Mammary epithelial cell (primary cell): ENCODE measurements at places on chromosomes 11 and 22.

- no peak for DNase-seq
Measured at GRCh38 chr11:79672786-79673185, 232.0 kb upstream of the TENM4 start.

- DNase-seq: peak; percentile 40
Measured at GRCh38 chr11:95536047-95536690, 253.4 kb downstream of the FAM76B start.

GRCh38 chr11:64858467-64859263 lies 14.2 kb upstream of the CDC42BPG start:
- no peak for DNase-seq

- DNase-seq: no peak
Measured at GRCh38 chr22:39833610-39834009, 60.0 kb downstream of the ENTHD1 start.

DNA sequence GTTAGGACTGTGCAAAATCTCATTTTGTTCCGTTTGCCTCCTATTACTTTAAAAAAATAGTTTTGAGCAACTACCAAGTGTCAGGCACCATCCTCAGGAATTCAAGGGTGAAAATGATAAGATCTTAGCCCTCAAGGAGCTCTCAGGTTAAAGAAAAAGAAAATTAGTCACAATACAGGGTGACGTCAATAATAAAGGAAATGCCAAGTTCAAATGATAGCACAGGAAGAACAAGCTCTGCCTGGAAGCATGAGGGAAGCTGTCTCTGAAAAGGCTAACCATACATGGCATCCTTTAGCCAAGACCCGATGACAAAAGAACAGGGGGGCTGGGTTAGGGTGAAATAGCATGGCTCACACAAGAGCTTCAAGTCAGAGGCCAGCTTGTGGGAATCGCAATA lies 11.1 kb upstream of the MPZL2 start:
- DNase-seq: peak; percentile 90

DNA sequence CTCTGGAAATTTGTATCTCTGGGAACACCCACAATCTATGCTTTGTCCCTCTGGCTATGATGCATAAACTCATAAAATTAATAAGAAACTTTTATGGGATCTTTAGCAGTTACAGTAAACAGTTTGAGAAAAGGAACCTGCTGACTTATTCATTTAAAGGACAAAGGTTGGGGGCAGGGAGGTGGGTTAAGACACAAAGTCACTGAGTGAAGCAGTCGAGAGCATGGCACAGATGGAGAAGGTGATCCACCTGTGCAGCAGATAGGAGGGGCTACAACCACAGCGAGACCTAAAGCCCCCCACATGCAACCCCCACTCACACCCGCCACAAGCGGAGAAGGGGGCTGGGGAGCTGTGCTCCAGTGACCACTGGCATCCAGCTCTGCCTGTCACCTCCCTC lies 45.0 kb downstream of the SMCO4 start:
- no peak for DNase-seq

GRCh38 chr11:20452585-20452984 lies 65.1 kb downstream of the PRMT3 start:
- no peak for DNase-seq

DNA sequence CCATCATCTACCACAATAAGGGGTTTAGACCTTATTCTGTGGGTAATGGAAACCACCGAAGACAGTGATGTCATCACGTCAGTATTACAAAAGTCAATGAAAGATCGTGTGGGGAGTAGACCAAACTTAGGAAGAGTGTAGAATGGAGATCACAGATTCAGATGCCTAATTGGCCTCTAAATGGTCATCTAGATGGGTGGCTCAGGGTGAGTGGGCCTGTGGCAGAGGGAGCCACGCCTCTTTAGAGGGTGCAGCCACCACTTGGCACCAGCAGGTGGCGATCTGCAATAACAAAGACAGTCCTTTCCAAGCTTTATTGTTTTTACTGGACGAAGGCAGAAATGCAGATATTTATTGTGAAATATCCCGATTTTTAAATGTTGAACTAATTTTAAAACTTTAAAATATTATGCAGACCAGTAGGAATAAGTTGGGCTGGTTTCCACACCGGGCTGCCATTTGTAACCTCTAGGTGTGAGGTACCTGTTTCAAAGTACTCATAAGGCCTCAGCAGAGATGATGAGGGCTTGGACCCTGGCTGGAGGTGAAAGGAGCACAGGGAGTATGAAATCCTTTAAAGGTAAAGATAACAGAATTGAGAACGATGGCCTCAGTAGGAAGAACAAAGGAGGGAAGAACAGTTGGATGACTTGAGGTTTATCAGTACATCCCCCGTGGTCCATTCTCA lies 222.0 kb downstream of the DBX1 start:
- DNase-seq: peak; percentile 46

- DNase-seq: peak; percentile 92
Measured at GRCh38 chr11:34243600-34244464, 114.0 kb downstream of the ABTB2 start.

DNA sequence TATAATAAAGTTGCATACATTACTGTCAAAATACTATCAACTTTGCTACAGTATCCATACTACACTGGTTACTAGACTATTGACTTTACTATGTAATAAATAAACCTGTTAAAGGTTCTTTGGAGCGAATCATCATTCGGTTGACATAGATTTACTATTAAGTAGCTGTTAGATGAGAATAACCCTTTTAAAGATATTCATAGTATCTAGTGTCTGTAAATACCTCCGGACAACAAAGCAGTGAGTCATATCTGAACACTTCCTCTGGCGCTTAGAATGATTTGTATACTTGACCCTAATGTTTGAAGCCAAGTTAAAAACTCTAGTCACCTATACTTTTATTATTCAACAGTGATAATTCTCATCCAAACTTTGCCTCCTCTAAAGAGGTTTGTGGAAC lies 84.7 kb downstream of the MSANTD4 start:
- DNase-seq: peak; percentile 42

DNA sequence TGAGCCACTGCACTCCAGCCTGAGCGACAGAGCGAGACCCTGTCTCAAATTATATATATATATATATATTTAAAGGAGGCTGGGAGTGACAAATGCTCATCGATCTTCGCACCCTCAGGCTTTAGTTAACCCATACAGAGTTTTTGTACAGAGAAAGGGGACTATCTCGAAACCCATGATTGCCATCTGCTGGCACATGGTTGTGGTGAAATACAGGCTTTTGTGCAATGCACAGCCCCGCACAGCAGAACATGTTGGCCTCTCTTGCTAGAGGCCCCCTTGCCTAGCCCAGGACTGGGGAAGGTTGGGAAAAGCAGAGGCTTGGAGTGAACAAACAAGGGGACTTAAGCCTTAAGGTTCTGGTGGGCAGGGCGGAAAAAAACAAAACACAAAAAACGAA lies 3.6 kb downstream of the MYBPC3 start:
- DNase-seq: no peak

DNA sequence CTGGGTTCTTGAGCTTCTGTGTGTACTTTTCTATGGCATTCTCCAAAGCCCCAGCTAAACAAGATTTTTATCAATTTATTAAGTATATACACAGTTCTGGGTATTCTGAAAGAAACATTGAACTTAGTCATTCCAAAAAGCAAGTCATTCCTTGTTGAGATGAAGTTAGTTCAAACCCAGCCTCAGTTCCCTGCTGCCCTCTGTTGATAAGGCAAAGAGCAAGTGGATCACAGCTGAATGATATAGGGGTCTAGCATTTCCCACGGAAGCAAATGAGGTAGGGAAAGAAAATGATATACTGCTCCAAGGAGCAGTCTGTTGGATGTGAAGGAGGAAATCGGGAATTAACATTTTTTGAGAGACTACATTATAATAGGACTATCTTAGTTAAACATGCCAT lies 841.8 kb upstream of the TENM4 start:
- DNase-seq: no peak

DNA sequence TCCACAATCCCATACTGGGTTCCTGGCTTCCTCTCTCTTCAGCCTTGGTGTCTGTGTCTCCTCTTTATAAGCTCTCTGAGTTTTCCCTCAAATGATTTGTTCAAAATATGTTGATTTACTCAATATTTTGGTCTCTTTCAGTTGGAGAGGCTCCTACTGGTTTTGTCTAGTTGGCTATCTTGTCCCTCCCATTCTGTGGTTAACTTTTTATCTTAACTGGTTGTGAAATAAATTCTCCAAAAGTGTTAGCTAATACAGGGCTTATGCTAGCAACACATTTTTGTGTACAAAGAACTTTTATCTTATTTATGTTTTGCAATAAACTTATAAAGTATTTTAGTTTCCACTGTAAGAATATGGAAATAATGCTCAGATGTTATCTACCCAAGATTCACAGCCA lies 200.9 kb downstream of the AASDHPPT start:
- DNase-seq: no peak

GRCh38 chr11:2319791-2320472 lies 18.1 kb downstream of the TSPAN32 start:
- no peak for DNase-seq
